ENCODE measurements at places on chromosomes 1 and 21.

DNA sequence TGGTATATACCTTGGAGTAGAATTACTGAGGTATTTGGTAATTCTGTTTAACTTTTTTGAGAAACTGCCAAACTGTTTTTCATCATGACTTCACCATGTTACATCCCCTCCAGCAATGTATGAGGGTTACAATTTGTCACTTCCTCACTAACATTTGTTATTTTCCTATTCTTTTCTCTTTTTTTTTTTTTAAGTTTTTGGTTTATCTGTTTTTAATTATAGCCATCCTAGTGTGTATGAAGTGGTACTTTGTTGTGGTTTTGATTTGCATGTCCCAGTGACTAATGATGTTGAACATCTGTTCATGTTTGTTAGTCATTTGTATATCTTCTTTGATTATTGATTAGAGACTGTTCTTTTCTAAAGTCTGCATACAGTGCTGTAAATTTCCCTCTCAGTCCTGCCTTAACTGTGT is 147.3 kb downstream of the HS2ST1 start:
- DNase-seq, result no peak

GRCh38 chr1:161260376-161261260 is 2.1 kb downstream of the PCP4L1 start:
- DNase-seq, result no peak

DNA sequence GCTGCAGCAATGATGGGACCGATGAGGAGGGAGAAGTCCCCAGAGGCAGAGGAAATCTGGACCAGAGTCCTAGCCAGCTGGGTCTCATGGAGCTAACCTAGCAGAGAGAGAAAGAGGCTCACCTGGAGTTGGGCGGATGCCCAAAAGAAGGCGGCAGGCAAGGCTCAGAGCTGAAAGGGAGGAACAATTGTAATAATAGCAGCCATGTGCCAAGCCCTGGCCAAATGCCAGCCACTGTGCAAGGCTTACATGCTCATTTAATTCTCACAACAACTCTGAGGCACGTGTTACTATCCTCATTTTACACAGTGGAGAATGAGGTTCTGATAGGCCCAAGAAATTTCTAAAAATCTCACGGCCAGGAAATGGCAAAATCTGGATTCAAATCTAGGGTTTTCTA is 50.0 kb upstream of the ZNF648 start:
- no peak for DNase-seq

DNA sequence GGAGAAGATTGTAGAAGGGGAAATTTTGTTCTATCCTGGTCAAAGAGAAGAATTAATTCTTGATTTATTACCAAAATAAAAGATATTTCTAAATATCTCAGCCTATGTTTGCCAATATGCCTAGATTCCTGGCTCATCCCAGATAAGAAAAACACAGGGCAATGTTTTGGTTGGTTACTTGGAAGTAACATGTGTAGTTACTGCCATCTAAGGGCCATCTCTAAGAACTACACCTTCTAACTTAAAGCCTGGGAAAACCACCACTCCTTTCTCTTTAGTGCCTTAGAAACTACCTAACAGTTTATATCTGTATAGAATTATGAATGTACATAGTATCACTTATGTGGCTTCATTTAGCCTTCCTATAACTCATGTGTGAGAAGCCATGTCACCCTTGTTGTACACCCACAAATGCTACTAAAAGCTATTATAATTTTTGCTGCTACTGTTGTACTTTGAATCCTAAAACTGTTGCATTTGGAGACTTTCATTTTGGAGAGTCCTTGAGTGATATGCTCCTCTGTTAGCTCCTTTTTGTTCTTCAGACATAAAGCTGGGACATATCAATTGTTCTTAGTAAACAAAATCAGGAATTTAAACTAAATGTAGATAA is 4.5 kb downstream of the AIM2 start:
- DNase-seq, result peak; percentile 46

- DNase-seq, result no peak
Measured at GRCh38 chr1:228812961-228813360, 77.7 kb downstream of the RHOU start.

GRCh38 chr1:58363585-58363984 is 182.9 kb downstream of the OMA1 start:
- DNase-seq, result no peak

- no peak for DNase-seq
Measured at GRCh38 chr1:195597891-195598290, 1010.3 kb downstream of the KCNT2 start.

All from amniotic stem cell (primary cell).